ENCODE measurements at places on chromosomes 4 and X.

GRCh38 chr4:113840861-113841260 is 79.3 kb upstream of the CAMK2D start:
- no peak for DNase-seq

DNA sequence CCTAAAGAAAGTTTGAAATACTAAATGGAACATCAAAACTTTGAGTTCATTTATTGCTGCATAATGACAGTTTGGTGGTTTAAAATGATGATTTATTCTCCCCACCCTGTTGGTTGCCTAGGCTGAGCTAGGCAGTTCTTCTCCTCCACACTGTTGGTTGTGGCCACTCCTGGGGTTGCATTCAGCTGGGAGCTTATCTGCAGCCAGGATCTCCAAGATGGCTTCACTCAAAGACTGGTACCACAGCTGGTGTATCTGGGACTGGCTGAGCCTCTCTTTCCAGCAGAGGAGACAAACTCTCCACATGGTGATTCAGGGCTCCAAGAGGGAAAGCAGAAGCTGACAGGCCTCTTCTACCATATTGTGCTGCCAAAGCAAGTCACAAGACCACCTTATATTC is 33.1 kb downstream of the MSL3 start:
- no peak for DNase-seq

GRCh38 chr4:71532407-71532806 is 193.6 kb downstream of the SLC4A4 start:
- no peak for DNase-seq

DNA sequence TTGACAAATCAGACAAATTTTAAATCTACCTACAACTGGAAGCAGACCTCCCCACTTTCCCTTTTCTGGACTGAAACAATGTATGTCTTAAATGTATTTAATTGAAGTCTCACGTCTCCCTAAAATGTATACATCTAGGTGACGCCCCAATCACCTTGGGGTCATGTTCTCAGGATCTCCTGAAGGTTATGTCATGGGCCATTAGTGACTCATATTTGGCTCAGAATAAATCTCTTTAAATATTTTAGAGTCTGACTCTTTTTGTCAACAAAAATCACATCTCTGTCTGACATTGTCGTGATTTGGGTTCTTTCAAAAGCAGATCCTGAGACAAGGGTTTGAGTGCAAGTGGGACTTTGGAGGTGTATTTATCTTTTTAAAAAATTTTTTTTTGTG is 26.2 kb upstream of the BOD1L1 start:
- DNase-seq, result no peak

DNA sequence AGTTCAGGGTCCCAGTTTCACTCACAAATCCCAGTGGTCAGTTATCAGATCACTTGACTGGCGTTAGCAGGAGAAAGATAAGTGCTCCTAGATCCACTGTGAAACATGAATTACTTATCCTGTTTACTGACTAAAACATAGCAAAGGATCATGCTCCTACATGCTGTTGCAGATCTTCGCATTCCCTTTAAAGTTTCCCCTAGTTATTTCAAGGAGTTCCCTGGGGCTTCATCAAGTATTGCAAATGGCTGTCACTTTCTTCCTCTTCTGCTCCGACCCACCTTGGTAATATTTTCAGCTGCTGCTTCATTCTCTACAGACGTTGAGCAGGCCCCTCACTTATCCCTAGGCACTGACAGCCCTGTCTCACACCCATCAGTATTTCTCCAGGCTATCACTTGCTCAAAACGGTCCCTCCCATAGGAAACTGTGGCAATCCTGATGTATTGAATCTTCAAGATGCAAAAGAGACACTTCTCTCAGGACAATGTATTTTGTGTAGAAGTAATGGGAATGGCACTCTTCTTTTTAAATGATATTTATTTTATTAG is 466.0 kb downstream of the INPP4B start:
- DNase-seq, result no peak

- DNase-seq, result no peak
Measured at GRCh38 chr4:92399032-92399431, 95.3 kb downstream of the GRID2 start.

- DNase-seq, result no peak
Measured at GRCh38 chr4:124459941-124460310, 252.6 kb downstream of the ANKRD50 start.

- no peak for DNase-seq
Measured at GRCh38 chrX:150806827-150807226, 91.6 kb downstream of the CD99L2 start.

DNA sequence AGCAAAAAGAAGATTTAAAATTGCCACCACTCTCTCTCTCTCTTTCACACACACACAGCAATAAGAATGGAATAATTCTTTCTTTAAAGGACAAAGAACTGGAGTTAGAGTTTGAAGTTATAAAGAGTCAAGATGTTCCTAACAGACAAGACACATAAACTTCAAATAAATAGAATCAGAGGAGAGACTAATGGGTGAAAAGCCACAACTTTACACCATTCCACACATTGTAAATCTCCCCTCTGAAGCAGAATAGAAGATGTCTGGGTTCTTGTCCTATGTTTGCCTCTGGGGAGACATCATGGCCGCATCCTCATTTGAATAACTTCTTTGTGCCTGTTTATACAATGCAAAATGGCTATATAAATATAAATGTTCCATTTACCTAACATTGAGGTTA is 39.6 kb downstream of the SLC39A8 start:
- DNase-seq, result no peak

DNA sequence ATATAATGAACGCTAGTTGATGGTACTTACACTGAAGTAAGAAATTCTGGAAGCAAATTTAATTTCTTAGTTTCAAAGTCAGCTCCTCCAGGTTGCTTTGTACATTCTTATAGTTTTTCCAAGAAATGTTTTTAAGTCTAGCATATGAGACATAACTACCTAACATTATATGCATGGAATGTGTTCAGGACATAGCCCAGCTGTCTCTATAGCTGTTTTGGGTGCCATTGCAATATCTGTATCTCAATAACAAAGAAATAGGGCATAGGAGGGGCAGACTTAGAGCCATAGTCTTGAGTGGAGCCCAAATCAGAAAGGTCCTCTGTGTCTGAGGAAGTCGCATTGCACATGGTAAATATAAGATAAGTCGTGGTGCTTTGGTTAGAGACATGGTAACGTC is 143.4 kb downstream of the CBR4 start:
- no peak for DNase-seq

DNA sequence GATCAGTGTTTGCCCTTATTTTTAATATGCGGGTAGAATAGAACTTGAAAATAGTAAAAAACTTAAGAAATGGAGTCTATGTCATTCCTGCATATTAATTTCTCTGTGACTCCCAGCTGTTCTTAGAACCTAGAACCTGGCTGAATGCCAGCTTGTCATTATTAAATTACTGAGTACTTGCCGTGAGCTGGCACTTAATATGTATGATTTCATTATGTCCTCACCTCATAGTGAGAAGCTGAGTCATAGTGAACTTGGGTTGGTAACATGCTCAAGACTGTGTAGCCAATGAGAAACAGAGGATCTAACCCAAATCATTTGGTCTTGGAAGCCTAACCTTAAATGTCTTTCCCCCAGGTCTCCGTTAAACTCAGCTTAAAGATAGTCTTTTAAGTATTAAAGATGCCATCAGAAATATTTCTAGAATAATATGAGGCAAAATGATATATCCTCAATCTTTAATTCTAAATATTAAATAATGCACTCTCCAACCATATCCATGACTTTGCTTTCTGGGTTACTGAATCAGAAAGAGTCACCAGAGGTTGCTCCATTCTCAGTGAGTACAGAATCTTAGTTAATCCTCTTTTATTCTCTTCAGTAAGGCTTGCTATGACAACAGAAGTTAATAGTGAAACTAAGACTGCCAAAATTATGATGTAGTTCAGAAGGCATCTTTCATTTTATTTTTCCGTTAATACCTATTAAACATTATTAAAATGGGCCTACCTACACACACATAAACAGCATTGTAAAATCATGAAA is 58.6 kb upstream of the TLL1 start:
- DNase-seq, result peak; percentile 9

DNA sequence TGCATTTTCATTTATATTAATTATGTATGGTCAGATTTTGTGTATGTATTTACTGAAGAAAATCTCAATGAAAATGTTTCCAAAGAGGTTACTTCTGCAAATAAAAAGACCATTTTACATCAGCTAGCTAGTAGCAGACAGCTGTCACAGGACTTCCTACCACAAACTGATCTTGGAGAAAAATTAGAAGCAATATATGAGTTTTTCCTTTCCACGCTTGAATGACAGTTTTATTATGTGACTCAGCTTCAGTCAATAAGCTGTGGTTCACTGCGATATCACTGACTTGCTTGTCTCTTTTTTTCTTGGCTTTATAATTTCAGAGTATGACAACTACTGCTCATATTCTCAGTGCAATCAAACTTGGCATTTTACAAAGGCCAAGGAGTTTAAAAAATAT is 787.4 kb upstream of the GALNTL6 start:
- no peak for DNase-seq

DNA sequence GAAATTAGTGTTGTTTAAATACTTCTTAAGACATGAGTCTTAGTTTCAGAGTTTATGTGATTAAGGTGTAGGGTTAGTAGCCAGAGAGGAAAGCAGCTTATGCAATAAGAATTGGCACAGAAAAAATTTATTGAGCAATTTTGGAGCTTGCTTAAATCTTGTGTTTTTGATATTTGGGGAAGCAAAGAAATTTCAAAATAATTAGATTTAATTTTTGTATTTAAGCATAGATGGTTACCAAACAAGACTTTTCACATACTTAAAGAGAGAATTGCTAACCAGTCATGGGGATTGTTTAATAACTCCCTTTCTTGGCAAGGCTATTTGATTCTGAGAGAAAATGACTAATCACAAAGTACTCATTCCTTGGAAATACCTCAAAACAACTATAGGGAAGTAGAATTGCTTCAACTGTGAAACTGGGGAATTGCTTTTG is 202.0 kb upstream of the GRID2 start:
- DNase-seq, result no peak

DNA sequence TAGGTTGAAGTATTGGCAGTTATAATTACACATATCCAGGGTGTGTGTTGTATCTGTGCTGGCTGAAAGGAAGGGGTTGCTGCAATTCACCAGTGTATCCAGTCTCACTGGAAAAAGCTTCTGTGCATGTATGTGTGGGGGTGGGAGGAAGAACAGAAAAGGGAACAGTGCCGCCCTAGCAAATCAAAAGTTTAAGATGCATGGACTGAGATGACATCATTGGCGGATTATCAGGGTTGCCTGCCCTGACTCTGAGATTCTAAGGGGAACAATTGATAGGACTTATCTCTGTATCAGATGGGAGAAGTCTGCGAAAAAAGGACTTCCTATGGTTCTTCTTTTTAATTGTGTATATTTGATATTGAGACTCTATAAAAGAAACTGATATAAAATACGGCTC is 3.5 kb downstream of the SLC25A43 start:
- DNase-seq, result no peak

- no peak for DNase-seq
Measured at GRCh38 chr4:172662113-172662512, 506.5 kb upstream of the GALNT7 start.

- DNase-seq, result no peak
Measured at GRCh38 chr4:167581449-167581965, 347.2 kb upstream of the SPOCK3 start.

DNA sequence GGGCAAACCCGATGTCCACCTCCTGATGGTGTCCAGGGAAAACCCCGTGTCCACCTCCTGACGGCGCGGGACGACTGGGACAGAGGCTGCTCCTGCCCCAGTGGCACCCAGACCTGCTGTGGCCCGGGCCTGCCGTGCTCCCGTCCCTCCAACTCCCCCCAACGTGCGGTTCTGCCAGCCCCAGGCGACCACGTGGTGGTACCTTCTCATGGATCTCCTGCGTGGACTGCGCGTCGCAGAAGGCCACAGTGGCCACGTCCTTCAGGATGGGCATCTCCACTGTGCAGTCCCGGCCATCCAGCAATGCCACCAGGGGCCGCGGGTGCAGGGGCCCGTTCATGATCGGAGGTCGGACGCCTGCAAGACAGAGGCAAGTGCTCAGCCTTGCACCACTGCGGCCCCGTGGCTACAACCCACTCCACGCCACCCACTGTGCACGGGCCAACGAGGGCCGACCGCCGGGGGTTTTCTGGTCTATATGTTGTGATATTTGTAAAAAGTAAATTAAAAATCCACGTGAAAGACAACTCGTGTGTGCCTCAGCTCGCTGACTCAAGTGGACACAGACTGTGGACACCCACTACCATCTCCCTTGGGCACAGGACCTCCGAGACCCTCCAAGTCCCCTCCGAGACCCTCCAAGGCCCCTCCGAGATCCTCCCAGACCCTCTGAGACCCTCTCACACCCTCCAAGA is 10.8 kb downstream of the CTBP1 start:
- peak; percentile 7 for DNase-seq

DNA sequence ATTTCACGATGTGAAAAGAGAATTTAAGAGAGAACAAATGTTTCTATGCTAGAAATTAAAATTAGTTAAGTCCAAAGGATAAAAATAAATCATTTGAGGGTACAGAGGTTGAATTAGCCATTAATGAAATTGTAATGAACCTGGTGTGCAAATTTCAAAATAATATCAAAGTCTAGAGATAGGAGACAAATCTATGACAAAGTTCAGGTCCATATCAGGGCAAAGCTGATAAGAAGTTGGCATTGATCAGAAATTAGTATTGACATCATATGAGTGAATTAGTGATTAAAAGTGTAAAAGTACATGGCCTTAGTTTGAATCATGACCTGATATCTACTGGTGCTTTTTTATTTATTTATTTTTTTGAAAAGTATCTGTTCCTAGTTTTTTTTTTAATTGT is 33.8 kb upstream of the UGT2A3 start:
- DNase-seq, result no peak

GRCh38 chr4:8305851-8306471 is 36.4 kb downstream of the HTRA3 start:
- DNase-seq, result no peak

DNA sequence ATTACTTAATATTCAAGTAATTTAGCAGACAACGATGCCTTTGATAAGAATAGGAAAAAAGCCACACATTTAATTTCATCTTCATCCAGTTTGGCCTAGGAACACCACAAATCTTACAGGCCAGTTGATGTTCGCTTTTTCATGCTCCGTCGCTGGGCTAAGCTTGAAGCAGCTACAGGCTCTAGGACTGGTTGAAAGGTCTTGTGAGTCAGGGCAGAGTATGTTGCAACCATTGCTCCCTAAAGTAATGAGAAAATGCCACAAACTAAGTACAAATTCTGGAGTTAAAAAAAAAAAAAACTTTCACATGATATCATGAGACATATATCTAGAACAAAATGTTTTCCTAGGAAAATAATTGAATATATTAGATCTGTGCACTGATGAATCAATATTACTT is 123.8 kb downstream of the RPS6KA6 start:
- DNase-seq, result no peak

Data from iPS-NIHi11 (cell line).